ENCODE measurements at places on chromosomes 5 and 9.

DNA sequence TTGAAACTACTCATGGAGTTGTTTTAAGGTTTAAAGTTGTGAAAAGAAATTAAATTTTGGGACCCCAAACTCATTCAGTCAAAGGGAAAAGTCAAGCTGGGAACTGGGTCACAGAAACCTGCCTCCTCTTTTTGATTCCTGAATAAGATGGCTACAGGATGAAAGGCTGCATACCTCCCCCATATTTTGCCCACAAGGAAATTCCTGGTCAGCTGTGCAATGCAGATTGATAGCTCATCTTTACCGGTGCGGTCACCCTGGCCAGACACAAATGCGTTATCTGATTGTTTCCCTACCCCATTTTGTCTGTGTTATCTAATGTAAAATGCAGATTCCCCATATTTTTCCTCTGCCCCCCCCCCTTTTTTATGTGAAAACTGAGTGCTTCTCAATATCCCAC lies 1.3 kb downstream of the HAVCR2 start:
- no peaks in the 10 kb centered on the region for H3K4me1 ChIP-seq
- no peak overlapping the region for H3K27ac ChIP-seq
- no peak for DNase-seq

GRCh38 chr5:76489877-76490688 lies 87.0 kb downstream of the IQGAP2 start:
- no peaks in the 10 kb centered on the region for H3K36me3 ChIP-seq
- H3K4me3 ChIP-seq = no peak overlapping the region
- DNase-seq = no peak
- no peaks in the 10 kb centered on the region for H3K27me3 ChIP-seq

DNA sequence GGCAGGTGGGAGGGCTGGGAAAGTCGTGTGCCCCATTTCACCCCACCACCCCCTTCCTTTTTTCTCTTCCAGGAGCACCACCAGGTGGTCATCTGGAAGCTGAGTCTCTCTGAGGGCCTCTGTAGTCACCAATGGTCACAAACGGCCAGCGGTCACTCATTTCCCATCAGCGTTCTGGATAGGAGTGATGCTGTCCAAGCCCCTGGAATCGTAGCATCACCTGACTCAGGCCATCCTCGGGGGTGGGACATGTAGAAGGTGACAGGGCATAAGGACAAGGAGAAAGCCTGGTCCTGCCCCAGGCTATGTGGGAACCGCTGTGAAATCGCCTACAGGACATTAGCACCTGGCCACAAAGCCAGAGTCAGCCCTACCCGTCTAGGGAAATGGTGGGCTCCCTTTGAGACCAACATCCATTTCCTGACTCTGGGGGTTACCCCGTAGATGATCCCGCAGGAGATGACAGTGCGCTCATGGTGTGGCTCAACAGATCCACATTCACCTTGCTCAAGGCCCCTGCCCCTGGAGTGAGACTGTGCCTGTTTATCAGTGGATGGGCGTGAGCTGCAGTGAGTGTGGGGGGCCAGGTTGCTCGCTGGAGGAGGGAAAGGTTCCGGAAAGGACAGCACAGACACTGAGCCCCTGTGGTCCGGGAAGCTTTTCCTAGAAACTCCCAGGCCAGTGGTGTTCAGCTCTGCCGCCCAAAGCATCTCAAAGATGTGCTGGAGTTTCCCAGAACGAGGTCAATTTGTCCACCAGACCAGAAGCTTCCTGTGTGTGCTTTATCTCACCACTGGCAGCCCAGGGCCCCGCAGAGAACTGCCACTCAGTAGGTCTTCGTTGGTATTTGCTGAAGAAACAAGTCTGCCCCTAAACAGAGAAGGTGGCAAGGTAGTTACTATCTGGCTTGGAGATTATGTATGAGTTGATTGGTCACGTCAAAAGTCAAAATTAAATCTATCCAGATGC lies 61.1 kb upstream of the UNC5A start:
- H3K27ac ChIP-seq = no peak overlapping the region
- H3K27me3 ChIP-seq = peaks cover 25% of the 10 kb centered on the region
- no peak overlapping the region for H3K4me3 ChIP-seq
- H3K4me1 ChIP-seq = peaks cover 12% of the 10 kb centered on the region

DNA sequence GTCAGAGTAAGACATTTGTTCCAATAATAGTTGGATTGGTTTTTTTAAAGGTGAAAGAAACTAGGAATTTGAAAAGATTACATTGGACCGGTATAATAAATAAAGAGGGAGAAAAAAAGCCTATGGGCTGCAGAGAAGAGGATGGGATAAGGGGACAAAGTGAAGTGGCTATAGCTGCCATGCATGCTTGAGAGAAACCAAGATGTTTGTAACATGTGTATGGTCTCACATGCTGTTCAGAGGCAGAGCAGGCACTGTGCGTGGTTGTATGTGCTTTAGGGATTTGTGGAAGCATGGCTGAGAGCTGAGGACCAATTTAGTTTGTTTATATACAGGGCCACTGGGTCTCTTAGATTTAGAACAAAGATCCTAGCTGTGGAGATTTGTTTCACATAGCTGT lies 32.7 kb downstream of the LNPEP start:
- no peaks in the 10 kb centered on the region for H3K27me3 ChIP-seq
- H3K36me3 ChIP-seq = no peaks in the 10 kb centered on the region
- peaks cover 16% of the 10 kb centered on the region for H3K4me1 ChIP-seq
- H3K4me3 ChIP-seq = no peak overlapping the region
- no peak for DNase-seq

DNA sequence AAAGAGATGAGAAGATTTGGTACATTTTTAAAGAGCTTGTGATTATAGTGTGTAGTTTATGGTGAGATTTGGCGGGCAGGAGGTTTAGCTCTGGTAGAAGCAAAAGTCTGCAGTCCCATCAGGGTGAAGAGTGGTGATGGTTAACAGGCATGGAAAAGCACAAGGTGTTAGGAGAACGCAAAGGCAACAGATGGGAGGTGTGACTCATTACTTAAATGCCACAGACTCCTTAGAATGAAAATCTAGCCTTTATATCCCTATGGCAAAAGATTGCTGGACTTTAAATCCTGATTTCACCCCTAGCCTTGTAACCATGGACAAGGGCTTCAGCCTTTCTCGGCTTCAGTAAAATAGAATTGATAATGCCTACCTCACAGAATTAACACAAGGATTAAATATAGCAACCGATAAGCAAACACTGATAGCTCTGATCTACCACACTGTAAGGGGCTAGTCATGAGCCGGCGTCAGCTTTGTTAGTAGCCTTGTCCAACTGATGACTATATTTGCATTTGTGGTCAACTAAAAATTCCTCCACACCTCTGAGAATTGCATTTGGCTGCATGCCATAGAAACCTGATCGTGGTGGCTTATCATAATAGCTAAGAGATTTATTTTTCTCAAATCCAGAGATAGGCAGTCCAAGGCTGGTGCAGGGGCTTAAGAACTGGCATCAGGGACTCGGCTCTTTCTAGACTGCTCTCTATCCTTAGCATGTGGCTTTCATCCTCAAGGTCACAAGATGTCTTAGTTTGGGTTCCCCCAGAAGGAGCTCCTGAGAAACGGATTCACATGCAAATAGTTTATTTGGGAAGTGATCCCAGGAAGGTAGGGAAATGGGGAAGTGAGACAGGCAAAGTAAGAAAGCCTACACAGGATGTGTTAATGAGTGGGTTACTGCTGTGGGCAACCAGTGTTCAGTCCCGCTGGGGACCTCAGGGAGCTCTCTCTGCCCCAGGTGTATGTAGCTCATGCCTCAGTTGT lies 19.6 kb downstream of the MFAP3 start:
- no peak for DNase-seq
- no peak overlapping the region for H3K27ac ChIP-seq
- H3K4me3 ChIP-seq = no peak overlapping the region
- H3K4me1 ChIP-seq = no peaks in the 10 kb centered on the region
- peaks cover 7% of the 10 kb centered on the region for H3K36me3 ChIP-seq
- no peaks in the 10 kb centered on the region for H3K27me3 ChIP-seq

- no peaks in the 10 kb centered on the region for H3K4me1 ChIP-seq
- H3K27ac ChIP-seq = no peak overlapping the region
- H3K36me3 ChIP-seq = no peaks in the 10 kb centered on the region
- no peak overlapping the region for H3K4me3 ChIP-seq
- no peak for DNase-seq
These were observed 123.1 kb upstream of the ANKRD55 start for GRCh38 chr5:56356121-56356835.

GRCh38 chr5:71907001-71907588 lies 188.0 kb downstream of the CARTPT start:
- no peaks in the 10 kb centered on the region for H3K4me1 ChIP-seq
- no peaks in the 10 kb centered on the region for H3K36me3 ChIP-seq
- no peak for DNase-seq
- no peak overlapping the region for H3K27ac ChIP-seq
- H3K4me3 ChIP-seq = no peak overlapping the region

DNA sequence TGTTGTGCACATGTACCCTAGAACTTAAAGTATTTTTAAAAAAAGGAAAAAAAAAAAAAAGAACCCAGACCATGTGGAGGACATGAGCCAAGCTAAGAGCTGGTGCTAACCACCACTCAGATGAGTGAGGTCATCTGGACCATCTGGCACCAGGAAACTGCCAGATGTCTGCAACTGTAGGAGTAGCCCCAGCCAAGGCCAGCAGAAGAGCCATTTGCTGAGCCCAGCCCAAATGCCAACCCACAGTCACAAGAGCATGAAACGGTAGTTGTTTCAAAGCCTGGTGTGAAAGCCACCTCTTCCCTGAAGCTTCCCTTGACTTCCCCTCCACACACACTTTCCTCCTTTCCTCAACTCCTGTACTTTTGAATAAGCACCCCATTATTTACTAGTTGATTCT lies 69.2 kb upstream of the FCN1 start:
- no peak overlapping the region for H3K4me3 ChIP-seq
- H3K27me3 ChIP-seq = no peaks in the 10 kb centered on the region
- no peaks in the 10 kb centered on the region for H3K36me3 ChIP-seq
- H3K4me1 ChIP-seq = no peaks in the 10 kb centered on the region
- H3K27ac ChIP-seq = no peak overlapping the region
- DNase-seq = no peak

DNA sequence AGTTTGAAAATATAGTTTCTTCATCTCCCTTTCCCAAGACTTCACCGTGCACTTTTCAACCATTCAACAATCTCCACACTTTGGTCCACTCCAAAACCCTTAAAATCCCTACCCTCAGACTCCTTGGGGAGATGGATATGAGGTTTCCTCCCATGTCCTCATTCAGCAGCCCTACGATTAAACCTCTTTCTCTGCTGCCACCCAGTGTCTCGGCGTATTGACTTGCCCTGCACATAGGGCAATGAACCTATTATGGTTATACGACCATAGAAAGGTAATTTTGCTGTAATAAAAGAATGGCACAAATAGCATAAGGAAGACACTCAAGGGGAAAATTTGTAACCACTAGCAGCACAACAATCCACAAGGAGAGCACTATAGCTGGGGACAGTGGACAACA lies 803.5 kb downstream of the TLE1 start:
- no peaks in the 10 kb centered on the region for H3K36me3 ChIP-seq
- no peak for DNase-seq
- no peaks in the 10 kb centered on the region for H3K4me1 ChIP-seq
- H3K27me3 ChIP-seq = no peaks in the 10 kb centered on the region
- no peak overlapping the region for H3K27ac ChIP-seq

GRCh38 chr9:109113892-109114609 lies 5.7 kb downstream of the TMEM245 start:
- no peaks in the 10 kb centered on the region for H3K27me3 ChIP-seq
- no peak overlapping the region for H3K27ac ChIP-seq
- DNase-seq = no peak
- H3K4me3 ChIP-seq = no peak overlapping the region
- H3K4me1 ChIP-seq = peaks cover 45% of the 10 kb centered on the region

- H3K27me3 ChIP-seq = no peaks in the 10 kb centered on the region
- H3K27ac ChIP-seq = no peak overlapping the region
- no peak for DNase-seq
- no peak overlapping the region for H3K4me3 ChIP-seq
- no peaks in the 10 kb centered on the region for H3K36me3 ChIP-seq
These were observed 356.8 kb downstream of the SPOCK1 start for GRCh38 chr5:137142346-137142745.

DNA sequence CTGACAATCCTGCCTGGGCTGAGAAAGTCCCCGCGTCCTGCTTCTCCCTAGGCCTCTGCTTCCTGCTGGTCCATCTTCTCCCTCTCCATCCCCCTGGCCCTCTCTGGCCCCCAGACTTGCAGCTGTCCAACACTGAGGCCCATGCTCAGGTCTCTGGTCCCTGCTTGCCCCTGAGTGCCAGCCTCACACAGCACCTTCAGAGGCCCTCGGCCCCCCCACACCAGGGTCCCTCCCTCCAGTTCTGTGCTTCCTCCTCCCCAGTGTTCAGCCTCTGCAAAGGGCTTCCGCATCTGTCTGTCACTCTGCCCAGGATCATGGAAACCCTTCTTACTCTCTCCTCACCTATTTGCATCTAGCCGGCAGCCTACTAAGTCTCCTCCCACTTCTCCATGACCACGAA lies 62.4 kb upstream of the CTSL start:
- no peaks in the 10 kb centered on the region for H3K27me3 ChIP-seq
- no peak for DNase-seq
- H3K36me3 ChIP-seq = no peaks in the 10 kb centered on the region
- no peak overlapping the region for H3K27ac ChIP-seq
- H3K4me3 ChIP-seq = no peak overlapping the region

GRCh38 chr9:134899168-134899567 lies 18.5 kb downstream of the FCN1 start:
- H3K4me3 ChIP-seq = no peak overlapping the region
- H3K36me3 ChIP-seq = no peaks in the 10 kb centered on the region
- H3K4me1 ChIP-seq = no peaks in the 10 kb centered on the region
- H3K27me3 ChIP-seq = no peaks in the 10 kb centered on the region

DNA sequence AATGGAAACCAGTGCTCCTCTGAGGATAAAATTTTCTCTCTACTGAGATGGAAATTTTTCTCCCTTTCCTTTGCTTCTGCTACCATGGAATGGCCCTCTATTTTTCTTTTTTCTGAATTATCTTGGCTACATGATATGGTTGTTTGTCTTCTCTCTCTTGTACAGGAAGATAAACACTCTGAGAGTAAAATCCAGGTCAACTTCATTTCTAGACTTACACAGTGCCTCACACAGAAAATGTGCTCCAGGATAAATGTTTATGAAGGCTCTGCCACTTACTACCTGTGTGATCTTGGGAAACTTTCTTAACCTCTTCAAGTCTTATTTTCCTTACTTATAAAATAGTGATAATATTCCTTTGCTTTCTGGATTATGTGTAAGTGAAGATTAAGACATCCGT lies 153.9 kb downstream of the PRELID2 start:
- no peak overlapping the region for H3K27ac ChIP-seq
- H3K4me3 ChIP-seq = no peak overlapping the region
- DNase-seq = no peak
- H3K4me1 ChIP-seq = no peaks in the 10 kb centered on the region
- H3K36me3 ChIP-seq = no peaks in the 10 kb centered on the region

- no peaks in the 10 kb centered on the region for H3K36me3 ChIP-seq
- no peak for DNase-seq
- H3K4me3 ChIP-seq = no peak overlapping the region
These were observed 71.2 kb downstream of the SHB start for GRCh38 chr9:37997636-37998374.

Measured in effector memory CD4-positive, alpha-beta T cell (primary cell).